ENCODE measurements at places on chromosomes 12 and 14. TPM values are rescaled to one million over a fixed set of nuclear protein-coding genes. Genes with fewer than 3 reads are reported as not detected.

Gene RFX4
- not detected for polyA plus RNA-seq

Gene BBOF1
- 2.1 TPM for polyA plus RNA-seq

GRCh38 chr12:102394200-102394599, 86.2 kb downstream of the IGF1 start:
- DNase-seq: no peak

DNA sequence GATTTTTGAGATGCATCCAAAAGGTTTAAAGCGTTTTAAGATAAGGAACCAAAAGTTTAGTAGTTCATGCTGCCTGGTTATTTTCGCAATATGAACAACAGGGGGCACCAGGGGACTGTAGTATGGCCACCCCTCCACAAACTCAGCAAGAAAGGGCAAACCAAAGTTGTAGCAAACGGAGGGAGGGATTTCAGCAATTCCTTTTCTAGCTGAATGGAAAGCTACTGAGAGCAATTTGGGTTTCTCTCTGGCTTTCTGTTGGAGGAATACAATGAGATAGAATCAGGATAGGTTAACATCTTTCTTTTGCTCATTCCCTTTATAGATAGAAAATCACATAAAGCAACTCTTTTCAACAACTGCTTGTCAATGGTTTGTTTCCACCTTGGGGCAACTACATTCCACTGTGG, 62.5 kb downstream of the DRAM1 start:
- DNase-seq: peak; percentile 25

GRCh38 chr12:91778938-91779400, 366.7 kb downstream of the BTG1 start:
- DNase-seq: no peak
